WTC11 (cell line): ENCODE measurements at places on chromosomes 11 and 22. TPM values are rescaled to one million over a fixed set of nuclear protein-coding genes. Genes with fewer than 3 reads are reported as not detected.

Gene DDI1
- total RNA-seq, result not detected in 3 replicates

Gene FOLH1
- not detected in 3 replicates for total RNA-seq

Gene OPCML
- 1.5 to 1.8 TPM (median 1.7 TPM) in 3 replicates for total RNA-seq

- H3K4me3 ChIP-seq, result no peak overlapping the region
- no peak overlapping the region for H3K27ac ChIP-seq
- no peaks in the 10 kb centered on the region; the same call in 1 of the 2 replicates for H3K27me3 ChIP-seq
- peaks cover 25% of the 10 kb centered on the region for H3K36me3 ChIP-seq
- no peaks in the 10 kb centered on the region for H3K4me1 ChIP-seq
Observed at GRCh38 chr22:48936391-48936790, 891.3 kb downstream of the BRD1 start.

- H3K27me3 ChIP-seq, result no peaks in the 10 kb centered on the region; the same call in 1 of the 2 replicates
- H3K27ac ChIP-seq, result no peak overlapping the region
- H3K36me3 ChIP-seq, result no peaks in the 10 kb centered on the region
- no peak overlapping the region for H3K4me3 ChIP-seq
- H3K4me1 ChIP-seq, result peaks cover 20% of the 10 kb centered on the region
- no peak for DNase-seq
Observed at GRCh38 chr22:42693763-42694683, 26.6 kb downstream of the A4GALT start.

- H3K27ac ChIP-seq, result no peak overlapping the region
- H3K4me1 ChIP-seq, result peaks cover 38% of the 10 kb centered on the region
- no peaks in the 10 kb centered on the region for H3K36me3 ChIP-seq
- no peak overlapping the region for H3K4me3 ChIP-seq
- no peak for DNase-seq
- H3K27me3 ChIP-seq, result peaks cover 98% of the 10 kb centered on the region
Observed at GRCh38 chr11:120647681-120648080, 136.1 kb downstream of the GRIK4 start.

DNA sequence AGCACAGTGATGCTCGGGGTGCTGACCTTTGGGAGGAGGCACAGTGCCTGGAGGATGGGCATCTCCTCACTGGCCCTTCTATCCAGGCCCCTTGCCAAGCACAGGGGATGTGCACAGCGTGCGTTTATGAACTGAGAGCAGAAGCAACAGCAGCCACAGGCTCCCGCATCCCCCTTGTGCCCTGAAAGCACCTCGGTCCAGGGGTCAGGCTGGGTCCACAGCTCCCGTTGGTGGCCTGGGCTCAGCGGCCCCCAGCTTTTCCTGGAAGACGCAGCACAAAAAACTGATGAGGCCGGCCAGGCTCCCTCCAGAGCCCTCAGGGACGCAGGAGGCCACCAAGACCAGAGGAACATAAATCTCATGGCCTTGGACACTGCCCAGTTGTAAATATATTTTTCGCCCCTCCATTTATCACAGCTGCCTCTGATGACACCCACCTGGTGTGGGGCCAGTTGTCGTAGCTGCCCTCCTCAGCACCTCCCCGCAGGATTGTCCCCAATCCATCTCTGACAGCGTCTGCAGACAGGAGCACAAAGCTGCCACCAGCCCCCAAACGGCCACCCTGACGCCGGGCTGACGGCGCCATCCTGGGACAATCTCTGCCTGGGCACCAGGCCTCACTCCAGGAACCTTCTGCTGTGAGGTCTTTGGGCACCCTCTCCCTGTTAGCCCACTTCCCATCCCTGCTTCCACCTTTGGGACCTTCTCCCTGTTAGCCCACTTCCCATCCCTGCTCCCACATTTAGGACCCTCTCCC is 203.1 kb downstream of the BRD1 start:
- H3K4me1 ChIP-seq, result no peaks in the 10 kb centered on the region
- H3K36me3 ChIP-seq, result no peaks in the 10 kb centered on the region
- DNase-seq, result no peak
- H3K27me3 ChIP-seq, result peaks cover 2% of the 10 kb centered on the region; the same call in 1 of the 2 replicates
- no peak overlapping the region for H3K27ac ChIP-seq

- H3K4me3 ChIP-seq, result no peak overlapping the region
- no peaks in the 10 kb centered on the region for H3K27me3 ChIP-seq
- H3K36me3 ChIP-seq, result no peaks in the 10 kb centered on the region
Observed at GRCh38 chr22:18121506-18121905, 10.9 kb downstream of the TUBA8 start.

- no peak overlapping the region for H3K27ac ChIP-seq
- no peaks in the 10 kb centered on the region for H3K27me3 ChIP-seq
- H3K4me1 ChIP-seq, result peaks cover 16% of the 10 kb centered on the region
- H3K36me3 ChIP-seq, result no peaks in the 10 kb centered on the region
- no peak for DNase-seq
Observed at GRCh38 chr11:44915621-44916020, 35.1 kb downstream of the TP53I11 start.

DNA sequence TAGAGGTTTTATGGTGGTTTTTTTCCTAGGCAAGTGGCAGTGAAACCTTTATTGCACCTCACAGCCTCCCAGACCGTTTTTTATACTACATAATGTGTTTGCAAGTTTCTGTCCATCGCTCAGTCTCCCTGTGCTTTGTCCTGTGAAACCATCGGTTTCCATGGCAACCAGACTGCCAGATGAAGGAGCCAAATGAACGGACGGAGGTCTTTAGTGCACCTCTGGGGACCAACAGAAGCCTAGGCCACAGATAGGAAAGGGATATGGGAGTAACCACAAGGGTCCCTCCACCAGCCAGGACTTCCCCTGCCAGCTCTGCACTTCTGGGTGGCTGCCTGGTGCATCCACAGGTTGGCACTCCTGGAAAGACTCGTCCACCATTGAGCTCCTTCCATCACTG is 165.0 kb downstream of the CHST1 start:
- DNase-seq, result no peak
- H3K27me3 ChIP-seq, result no peaks in the 10 kb centered on the region; the same call in 1 of the 2 replicates
- peaks cover 4% of the 10 kb centered on the region; the same call in 1 of the 2 replicates for H3K4me1 ChIP-seq
- no peak overlapping the region for H3K4me3 ChIP-seq
- no peaks in the 10 kb centered on the region for H3K36me3 ChIP-seq
- no peak overlapping the region for H3K27ac ChIP-seq
